ENCODE measurements at places on chromosomes 11 and 22.

GRCh38 chr22:19770349-19771220 is 10.0 kb downstream of the TBX1 start:
- no peak for DNase-seq
- peaks cover 64% of the 10 kb centered on the region for H3K27me3 ChIP-seq

GRCh38 chr11:111652184-111652583 is 49.9 kb downstream of the SIK2 start:
- H3K4me1 ChIP-seq, result peaks cover 3% of the 10 kb centered on the region
- no peaks in the 10 kb centered on the region for H3K27me3 ChIP-seq
- peaks cover 7% of the 10 kb centered on the region for H3K36me3 ChIP-seq

GRCh38 chr22:27918341-27919221 is 475 bp downstream of the PITPNB start:
- H3K27me3 ChIP-seq, result peaks cover 6% of the 10 kb centered on the region
- peak overlapping the region; percentile 86 for H3K4me3 ChIP-seq
- peak overlapping the region; percentile 99 for H3K27ac ChIP-seq
- peaks cover 55% of the 10 kb centered on the region for H3K36me3 ChIP-seq
- H3K4me1 ChIP-seq, result peaks cover 65% of the 10 kb centered on the region

GRCh38 chr11:64959498-64959897 is 12.4 kb downstream of the MAJIN start:
- H3K4me3 ChIP-seq, result no peak overlapping the region
- H3K27ac ChIP-seq, result no peak overlapping the region

- H3K4me1 ChIP-seq, result no peaks in the 10 kb centered on the region
- H3K27ac ChIP-seq, result no peak overlapping the region
- no peaks in the 10 kb centered on the region for H3K27me3 ChIP-seq
- H3K4me3 ChIP-seq, result no peak overlapping the region
- no peak for DNase-seq
- H3K36me3 ChIP-seq, result no peaks in the 10 kb centered on the region
Measured at GRCh38 chr11:30435488-30435887, 112.6 kb downstream of the ARL14EP start.

DNA sequence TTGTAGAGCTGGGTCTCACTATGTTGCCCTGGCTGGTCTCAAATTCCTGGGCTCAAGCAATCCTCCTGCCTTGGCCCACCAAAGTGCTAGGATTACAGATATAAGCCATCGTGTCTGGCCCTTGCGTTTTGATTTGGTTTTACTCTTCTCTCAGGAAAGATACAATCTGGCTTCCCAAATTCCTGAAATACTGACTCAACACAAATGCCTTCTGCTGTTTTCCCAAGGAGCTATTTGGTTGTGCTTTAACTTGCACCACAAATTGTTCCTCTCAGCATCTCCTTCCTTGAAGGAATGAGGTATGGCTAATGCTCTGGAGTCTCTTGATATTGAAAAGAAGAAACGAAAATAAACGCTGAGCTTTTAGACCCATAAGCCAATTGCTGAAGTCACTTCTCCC is 110.0 kb upstream of the PAX6 start:
- H3K36me3 ChIP-seq, result no peaks in the 10 kb centered on the region
- no peak overlapping the region for H3K27ac ChIP-seq
- no peaks in the 10 kb centered on the region for H3K4me1 ChIP-seq
- no peak overlapping the region for H3K4me3 ChIP-seq
- DNase-seq, result no peak
- H3K27me3 ChIP-seq, result peaks cover 5% of the 10 kb centered on the region

GRCh38 chr11:130471731-130472433 is 23.4 kb downstream of the ADAMTS15 start:
- no peak for DNase-seq
- H3K27me3 ChIP-seq, result no peaks in the 10 kb centered on the region
- no peaks in the 10 kb centered on the region for H3K36me3 ChIP-seq

DNA sequence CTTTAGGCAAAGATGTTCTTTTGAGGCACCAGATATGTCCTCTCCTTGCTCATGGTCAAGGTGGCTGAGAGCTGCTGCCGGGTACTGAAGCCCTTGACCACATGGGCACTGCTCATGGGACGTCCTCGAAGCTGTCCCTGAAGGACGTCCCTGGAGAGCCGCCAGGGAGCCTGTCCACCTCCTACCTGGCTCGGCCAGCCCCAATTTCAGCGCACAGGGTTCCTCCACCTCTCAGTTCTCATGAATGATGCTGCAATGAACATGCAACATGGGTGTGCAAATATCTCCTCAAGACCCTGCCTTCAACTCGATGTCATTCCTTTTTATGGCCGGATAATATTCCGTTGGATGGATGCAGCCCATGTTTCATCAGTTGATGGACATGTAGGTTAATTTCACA is 24.4 kb upstream of the TOLLIP start:
- peaks cover 9% of the 10 kb centered on the region for H3K27me3 ChIP-seq
- H3K4me1 ChIP-seq, result peaks cover 23% of the 10 kb centered on the region
- DNase-seq, result no peak
- H3K4me3 ChIP-seq, result no peak overlapping the region
- H3K27ac ChIP-seq, result no peak overlapping the region

DNA sequence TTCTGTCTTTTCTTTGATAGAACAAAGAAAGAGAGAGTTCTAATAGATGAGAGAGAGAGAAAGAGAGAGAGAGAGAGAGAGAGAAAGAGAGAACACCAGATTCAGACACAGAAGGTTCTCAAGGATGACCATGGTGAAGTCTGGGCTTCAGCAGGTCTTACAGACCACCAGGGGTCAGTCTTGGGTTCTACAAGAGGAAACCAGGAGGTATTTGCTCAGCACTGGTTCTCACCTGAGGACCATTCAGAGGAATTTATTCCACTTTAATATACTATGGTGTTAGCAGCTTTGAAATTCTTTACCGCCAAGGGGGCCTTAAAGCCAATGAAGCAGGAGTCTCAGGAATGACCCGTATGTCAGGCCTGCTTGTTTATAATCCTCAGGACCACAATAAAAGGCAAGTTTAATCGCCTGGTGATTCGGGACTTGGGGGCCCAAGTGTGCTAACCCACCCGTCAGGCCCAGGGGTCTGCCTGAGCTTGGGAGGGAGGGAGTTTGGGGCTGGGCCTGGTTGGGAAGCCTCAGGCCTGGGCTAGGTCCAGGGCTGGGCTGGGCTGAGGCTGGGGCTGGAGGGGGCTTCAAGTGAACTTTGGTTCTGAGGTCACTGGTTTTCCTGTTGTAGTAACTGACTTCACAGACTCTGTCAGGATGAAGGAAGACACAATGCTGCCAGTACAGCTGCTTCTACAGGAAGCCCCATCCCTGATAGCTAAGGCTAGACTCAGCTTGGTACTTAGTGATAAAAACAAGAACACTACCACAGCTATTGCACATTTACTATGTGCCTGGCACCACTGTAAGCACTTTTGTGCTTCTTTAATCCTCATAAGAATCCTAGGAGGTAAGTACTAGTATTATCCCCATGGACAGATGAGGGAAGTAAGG is 179.2 kb upstream of the ZBED5 start:
- no peak for DNase-seq
- no peaks in the 10 kb centered on the region for H3K27me3 ChIP-seq
- no peak overlapping the region for H3K4me3 ChIP-seq
- H3K36me3 ChIP-seq, result no peaks in the 10 kb centered on the region

DNA sequence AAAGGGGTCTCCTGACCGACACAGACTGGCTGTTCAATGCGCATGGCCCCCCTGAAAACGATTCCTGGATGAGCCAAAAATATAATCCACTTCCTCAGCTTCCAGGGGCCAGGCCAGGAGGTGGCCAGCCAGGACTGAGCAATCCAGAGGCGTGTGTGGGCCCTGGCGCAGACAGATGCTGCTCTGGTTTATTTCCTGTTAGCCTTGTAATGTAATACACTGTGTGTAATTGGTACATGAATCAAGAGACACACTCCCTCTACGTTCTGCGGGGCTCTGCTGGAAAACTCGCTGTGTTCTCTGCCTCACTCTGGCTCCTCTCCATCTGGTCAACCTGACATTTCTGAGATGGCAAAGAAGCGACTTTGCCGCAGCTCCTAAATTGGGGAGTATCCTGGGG is 26.3 kb upstream of the ISX start:
- DNase-seq, result no peak
- no peaks in the 10 kb centered on the region for H3K36me3 ChIP-seq
- H3K27ac ChIP-seq, result no peak overlapping the region

DNA sequence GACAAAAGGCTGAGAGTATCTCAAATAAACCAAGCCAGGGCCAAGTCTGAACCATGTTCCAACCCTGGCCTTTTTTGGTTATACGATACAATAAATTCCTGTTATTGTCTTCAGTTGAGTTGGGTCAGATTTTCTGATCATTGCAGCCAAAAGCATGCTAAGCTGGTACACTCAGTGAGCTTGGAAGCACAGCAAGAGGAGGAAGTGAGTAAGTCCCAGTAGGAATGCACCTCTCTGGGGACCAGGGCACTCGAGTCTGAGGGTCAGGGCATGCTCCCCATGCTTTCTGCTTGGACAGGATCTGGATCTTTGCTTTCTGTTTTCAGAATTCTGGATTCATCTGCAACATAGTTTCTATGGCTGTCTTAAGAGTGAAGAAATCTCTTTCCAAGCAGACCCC is 73.1 kb downstream of the TMPRSS5 start:
- DNase-seq, result no peak
- no peaks in the 10 kb centered on the region for H3K4me1 ChIP-seq
- H3K36me3 ChIP-seq, result no peaks in the 10 kb centered on the region
- H3K27me3 ChIP-seq, result peaks cover 10% of the 10 kb centered on the region
- no peak overlapping the region for H3K27ac ChIP-seq

- peaks cover 77% of the 10 kb centered on the region for H3K4me1 ChIP-seq
- no peak for DNase-seq
- peak overlapping the region; percentile 82 for H3K4me3 ChIP-seq
- H3K27me3 ChIP-seq, result no peaks in the 10 kb centered on the region
Measured at GRCh38 chr11:63537293-63538101, 889 bp downstream of the PLAAT4 start.

DNA sequence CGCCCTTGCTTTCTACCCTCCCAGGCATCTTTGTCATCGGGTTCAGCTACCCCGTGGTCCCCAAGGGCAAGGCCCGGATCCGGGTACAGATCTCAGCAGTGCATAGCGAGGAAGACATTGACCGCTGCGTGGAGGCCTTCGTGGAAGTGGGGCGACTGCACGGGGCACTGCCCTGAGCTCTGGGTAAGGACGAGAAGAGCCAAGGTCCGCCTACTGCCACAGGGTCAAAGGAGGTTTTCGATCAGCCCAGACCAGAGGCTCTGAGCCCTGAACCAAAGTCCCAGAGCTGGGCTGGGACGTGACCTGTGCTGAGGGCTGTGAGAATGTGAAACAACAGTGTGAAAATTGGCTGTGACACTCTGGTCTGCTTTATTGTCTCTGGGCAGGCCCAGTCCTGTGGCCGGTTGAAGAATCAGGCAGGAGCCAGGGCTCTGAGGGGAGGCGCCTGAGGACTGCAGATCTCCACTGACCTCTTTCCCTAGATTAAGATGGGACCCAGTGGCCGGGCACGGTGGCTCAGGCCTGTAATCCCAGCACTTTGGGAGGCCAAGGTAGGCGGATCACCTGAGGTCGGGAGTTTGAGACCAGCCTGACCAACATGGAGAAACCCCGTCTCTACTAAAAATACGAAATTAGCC is 6.5 kb upstream of the GALR3 start:
- H3K27me3 ChIP-seq, result peaks cover 26% of the 10 kb centered on the region
- DNase-seq, result no peak
- H3K4me3 ChIP-seq, result no peak overlapping the region
- no peak overlapping the region for H3K27ac ChIP-seq
- H3K36me3 ChIP-seq, result no peaks in the 10 kb centered on the region

GRCh38 chr11:78822931-78823423 is 248.3 kb upstream of the NARS2 start:
- H3K36me3 ChIP-seq, result no peaks in the 10 kb centered on the region
- no peak for DNase-seq
- no peaks in the 10 kb centered on the region for H3K27me3 ChIP-seq
- H3K27ac ChIP-seq, result no peak overlapping the region
- H3K4me3 ChIP-seq, result no peak overlapping the region

DNA sequence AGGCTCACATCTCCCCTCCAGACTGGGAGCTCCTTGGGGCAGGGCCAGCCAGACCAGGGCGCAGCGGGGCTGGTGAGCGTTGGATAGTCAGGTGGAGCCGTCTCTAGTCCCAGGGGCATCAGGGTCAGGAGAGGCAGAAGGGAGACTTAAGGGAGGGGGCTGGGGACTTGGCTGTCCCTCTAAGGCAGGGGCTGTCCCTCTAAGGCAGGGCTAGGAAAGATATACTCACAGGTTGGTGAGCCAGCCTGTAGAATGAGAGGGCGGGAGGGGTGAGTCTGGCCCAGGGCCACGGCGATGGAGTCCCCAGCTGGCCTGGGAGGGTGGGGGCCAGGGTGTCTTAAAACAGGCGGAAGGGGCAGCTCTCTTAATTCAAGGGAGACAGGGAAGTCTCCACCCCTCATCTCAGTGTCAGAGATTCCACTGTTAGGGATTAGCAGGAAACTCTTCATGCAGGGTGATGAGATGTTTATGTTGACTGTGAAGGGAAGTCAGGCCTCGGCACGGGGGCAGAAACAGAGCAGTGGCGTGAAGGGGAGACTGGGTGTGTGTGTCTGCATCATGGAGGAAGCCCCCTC is 11.3 kb downstream of the P2RY2 start:
- H3K27me3 ChIP-seq, result peaks cover 5% of the 10 kb centered on the region
- no peak for DNase-seq
- H3K27ac ChIP-seq, result no peak overlapping the region
- no peaks in the 10 kb centered on the region for H3K36me3 ChIP-seq
- H3K4me1 ChIP-seq, result no peaks in the 10 kb centered on the region

DNA sequence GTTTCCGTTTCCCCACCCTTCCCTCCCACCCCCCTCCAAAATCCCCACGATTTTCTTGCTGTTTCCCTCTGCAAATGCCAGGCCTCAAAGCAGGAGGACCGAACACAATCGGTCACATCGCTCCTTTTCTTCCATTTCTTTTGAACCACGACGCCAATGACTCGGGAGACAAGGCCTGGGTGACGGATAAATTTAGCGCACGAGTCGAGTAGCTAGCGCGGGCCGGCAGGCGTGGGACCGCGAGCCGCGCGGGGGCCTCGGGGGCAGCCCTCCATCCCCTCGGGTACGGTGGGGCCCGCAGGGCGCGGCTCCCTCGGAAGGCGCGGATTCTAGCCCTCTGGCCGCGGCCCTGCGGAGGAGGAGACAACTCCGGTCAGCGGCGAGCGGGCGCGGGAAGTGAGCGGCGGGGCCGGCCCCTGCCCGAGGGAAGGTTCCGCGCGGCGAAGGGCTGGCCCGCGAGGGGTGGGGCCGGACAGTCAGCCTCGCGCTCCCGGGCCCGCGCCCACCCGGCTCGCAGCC is 414 bp downstream of the JOSD1 start:
- no peaks in the 10 kb centered on the region for H3K27me3 ChIP-seq
- peaks cover 36% of the 10 kb centered on the region for H3K36me3 ChIP-seq
- DNase-seq, result no peak
- H3K4me1 ChIP-seq, result peaks cover 69% of the 10 kb centered on the region
- peak overlapping the region; percentile 97 for H3K27ac ChIP-seq

DNA sequence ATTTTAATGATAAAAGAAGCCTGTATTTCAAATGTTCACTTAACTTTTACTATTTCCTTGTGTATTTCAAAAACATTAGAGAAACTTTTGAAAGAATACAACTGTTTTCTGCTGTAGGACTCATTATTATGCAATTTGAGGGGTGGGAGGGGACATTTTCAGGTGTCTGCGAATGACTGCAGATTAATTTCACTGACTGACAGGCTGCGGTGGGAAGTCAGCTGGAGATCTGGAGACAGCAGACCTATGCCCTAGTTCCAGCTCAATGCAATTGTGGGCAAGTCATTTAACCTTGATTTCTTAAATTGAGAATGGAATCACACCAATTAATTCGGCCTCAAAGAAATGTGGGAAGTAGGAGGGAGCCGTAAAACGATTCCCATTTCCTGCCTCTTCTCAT is 128.7 kb downstream of the ARL14EP start:
- DNase-seq, result no peak
- H3K36me3 ChIP-seq, result no peaks in the 10 kb centered on the region
- peaks cover 7% of the 10 kb centered on the region for H3K27me3 ChIP-seq
- H3K4me3 ChIP-seq, result no peak overlapping the region

All from activated naive CD8-positive, alpha-beta T cell treated with anti-CD3 and anti-CD28 coated beads, Interleukin-2, amount 50 U/mL, for 24 hours (primary cell).